ENCODE measurements at places on chromosomes 1 and 21. TPM values are rescaled to one million over a fixed set of nuclear protein-coding genes. Genes with fewer than 3 reads are reported as not detected.

DNA sequence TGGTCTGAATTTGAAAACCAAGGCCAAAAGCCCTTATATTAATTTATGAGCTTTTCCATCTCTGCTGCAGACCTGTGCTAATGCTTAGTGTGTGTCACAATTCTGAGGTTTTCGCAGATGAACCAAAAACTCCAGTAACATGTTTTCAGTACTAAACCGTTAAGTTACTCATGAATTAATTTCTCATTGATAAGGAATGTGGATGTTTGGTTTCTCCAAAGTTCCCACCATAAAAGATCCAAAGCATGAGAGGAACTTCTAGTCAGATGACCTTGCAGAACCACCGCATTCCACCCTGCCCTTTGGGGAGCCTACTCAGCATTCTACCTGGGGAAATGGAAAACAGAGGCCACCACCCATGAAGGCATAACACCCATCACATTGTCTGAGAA lies 7.5 kb upstream of the LEPR start:
- no peak for DNase-seq

- DNase-seq = no peak
These were observed 432.2 kb downstream of the PCP4 start for GRCh38 chr21:40299451-40299850.

DNA sequence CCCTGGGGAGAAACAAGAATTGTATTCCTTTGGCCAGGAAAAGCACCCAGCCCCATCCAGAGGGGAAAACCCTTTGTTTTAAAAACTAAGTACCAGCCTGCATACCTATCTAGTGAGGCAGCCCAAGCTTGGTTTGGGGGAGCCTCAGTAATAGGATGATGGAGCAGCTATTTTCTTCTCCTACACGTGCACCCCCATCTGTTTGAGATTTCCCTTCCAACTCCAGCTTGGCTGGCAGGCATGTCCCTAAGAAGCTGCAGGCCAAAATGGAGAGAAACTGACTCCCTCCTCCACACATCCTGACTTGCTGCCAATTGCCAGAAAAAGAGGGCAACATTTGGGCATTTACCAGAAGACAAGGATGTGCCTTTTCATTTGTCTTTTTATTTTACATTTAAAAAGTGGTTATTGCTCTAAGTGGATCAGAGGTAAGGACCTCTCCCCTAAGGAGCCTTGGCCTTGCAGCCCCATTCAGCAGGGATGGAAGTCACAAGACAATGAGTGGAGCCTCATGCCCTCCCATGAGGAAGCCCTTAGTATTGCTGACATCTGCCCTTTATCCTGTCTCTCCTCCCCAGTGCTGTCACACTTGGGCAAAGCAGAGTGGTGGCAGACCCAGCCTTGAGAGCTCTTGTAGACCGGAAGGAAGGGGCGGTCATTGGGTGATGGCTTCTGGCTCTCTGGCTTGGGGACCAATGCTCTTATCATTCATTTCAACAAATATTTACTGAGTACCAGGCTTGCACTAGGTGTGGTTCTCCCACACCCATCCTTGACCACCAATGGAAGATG lies 8.6 kb downstream of the FNDC5 start:
- DNase-seq = no peak

DNA sequence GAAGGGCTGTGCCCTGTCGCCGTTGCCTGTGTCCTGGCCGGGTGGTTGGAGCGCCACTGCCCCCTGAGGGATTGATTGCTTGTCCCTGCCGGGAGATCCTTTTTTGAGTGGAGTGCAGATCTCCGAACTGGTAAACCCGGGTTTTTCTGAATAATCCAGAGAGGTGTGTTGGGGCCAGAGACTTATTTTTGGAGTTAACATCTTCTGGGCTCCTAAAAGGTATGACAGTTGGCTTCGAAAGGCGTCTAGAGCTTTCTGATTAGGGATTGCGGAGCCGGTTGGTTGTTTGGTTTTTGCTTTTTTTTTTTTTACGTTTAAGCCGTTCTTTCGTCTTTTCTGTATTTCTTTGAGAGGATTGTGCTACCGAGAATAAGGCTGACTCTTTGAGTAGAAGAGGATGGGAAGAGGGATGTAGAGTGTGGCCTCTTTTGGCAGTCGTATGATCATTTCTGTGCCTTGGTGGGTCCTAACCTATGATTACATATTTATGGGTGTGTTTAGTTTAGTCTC lies 756 bp downstream of the RLF start:
- DNase-seq = no peak

DNA sequence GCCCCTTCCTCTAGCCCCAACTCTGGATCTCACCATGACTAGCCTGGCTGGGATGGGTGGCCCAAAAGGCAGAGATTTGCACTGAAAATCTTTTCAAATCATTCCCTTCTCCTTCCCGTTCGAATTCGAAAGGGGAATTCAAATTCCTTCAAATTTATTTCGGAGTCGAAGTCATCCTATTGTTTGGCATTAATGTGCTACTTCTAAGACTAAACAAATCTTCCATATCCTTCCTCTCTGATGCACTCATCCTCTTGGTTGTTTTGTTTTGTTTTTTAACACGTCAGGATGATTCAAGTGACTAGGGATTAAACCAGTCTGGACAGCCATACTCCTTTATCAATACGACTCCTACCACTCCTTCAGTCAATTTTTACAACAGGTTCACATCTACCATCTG lies 95.5 kb upstream of the SGIP1 start:
- DNase-seq = no peak

- DNase-seq = no peak
These were observed 71.3 kb downstream of the ATP5PO start for GRCh38 chr21:33844104-33844889.

DNA sequence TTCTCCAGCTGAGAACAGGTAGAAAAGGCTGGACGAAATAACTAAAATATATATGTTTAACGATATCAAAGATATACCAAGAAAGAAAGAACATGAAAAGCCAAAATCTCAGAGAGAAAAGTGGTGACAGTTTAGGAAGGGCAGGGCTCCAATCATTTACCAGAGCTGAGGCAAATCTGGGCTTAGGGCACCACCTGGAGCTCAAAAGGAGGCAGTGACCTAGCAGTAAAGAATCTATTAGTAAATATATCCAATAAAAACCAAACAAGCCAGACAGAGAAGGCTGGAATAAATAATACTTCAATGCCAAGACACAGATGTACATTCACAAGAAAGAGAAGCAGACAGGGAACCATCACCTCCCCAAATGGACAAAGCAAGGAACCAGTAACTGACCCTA lies 43.5 kb downstream of the CHIA start:
- no peak for DNase-seq

GRCh38 chr1:51297401-51298321 lies 32.7 kb downstream of the TTC39A start:
- DNase-seq = no peak

- no peak for DNase-seq
These were observed 395.5 kb downstream of the SMYD3 start for GRCh38 chr1:246111570-246111969.

- no peak for DNase-seq
These were observed 152.8 kb downstream of the DISP1 start for GRCh38 chr1:222967466-222968240.

GRCh38 chr1:171981303-171981702 lies 140.0 kb downstream of the DNM3 start:
- no peak for DNase-seq

GRCh38 chr1:165883056-165883455 lies 55.6 kb downstream of the UCK2 start:
- no peak for DNase-seq

- DNase-seq = no peak
These were observed 20.6 kb upstream of the TTC34 start for GRCh38 chr1:2821966-2822620.

DNA sequence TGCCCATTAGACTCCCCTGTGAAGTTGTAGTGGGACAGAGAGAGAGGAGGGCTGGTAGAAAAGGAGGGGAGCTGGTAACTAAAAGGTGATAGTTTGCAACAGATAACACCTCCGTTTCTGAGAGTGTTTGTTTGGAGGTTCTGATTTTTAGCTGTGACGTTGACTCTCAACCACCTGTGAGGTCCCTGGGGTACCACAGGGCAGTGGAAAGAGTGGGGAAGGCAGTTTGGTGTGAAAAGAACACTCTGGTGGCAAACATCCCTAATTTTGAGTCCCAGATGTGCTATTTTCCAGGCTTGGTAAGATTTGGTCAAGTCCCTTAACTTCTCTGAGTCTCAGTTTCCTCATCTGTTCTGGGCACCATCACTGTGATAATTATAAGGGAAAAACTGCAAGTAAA lies 29.3 kb downstream of the RAB3B start:
- DNase-seq = no peak

DNA sequence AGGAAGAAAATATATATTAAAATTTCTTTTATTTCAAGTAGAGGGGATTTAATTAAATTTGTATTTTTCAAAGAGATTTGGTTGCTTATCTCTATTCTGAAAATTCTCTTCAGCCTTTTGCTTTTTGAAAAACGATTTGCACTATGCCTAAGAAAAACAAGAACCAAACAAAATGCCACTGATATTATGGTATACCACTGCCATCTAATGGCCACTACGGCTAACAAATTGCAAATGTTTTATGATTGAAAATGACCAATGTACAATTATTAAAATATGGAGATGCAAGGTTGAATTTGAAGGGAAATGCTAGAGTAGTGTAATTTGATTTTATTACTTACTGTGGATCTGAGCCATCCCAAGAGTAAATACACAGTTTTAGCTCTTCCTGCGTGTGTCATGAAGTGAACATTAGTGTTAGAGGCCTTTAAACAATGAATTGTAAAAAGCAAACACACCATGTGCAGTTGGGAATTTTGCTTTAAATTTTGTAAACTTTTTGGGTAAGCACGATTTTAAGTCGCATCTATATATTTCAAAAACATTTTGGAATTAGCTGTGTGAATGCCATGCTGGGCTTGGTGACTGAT lies 137.4 kb upstream of the USP25 start:
- DNase-seq = no peak

DNA sequence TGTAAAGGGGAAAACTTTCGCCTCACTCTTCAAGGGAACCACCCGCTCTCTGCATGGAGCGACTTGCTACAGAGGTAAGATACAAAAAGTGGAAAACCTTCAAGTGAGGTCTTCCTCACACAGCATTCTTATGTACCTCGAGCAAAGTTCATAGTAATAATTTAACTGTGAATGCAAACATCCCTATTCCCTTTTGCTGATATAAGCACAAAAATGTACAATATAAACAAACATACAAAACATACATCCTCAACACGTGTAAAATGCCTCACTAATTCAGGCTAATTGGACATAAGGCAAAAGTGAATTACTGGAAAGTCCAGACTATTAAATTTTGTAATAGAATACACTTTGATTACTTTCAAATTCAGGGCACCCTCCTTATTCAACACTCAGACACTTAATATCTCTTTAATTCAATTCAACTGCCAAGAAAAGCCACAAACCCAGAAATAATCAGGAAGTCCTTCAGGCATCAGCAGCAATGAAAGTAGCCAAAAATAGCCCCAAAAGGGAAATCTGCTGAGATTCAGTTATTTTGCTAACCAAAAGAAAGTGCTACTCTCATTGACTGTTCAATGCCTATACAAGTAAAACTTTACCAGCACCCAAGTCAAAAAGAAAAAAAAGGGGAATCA lies 15.2 kb upstream of the LMX1A start:
- no peak for DNase-seq

DNA sequence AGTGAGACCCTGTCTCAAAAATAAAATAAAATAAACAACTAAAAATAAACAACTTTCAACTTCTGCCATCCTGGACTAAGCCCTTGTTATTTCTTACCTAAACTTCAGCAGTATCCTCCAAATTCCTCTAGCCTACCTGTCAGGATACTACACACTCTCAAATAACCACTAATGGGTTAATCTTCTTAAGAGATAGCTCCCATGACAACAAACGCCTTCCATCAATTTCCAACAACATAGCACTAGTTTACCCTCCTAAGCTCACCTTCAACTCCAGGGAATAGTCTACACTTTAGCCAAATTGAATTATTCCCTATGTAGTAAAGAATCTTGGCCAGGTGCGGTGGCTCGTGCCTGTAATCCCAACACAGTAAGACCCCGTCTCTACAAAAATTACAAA lies 11.3 kb downstream of the AUNIP start:
- DNase-seq = no peak

- DNase-seq = no peak
These were observed 58.7 kb downstream of the IGSF21 start for GRCh38 chr1:18166341-18166740.

DNA sequence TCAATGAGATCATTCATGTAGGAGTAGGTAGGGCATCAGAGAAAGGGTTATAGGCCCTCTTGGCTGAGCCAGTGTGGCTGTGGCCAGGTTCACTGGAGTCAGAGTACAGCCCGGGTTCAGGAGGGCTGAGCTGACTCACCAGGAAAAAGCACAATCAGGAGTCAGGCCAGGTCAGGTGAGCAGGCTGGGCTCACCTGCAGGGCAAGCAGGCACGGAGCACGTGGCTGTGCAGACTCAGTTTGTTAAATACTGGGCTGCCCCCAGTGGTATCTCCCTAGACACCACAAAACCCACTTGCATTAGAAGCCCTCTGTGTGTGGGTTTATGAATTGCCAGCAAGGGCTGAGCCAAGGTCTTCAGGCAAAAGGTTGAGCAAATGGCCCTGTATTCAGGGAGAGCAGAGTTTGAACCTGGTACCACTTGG lies 122.1 kb upstream of the SERBP1 start:
- DNase-seq = no peak

DNA sequence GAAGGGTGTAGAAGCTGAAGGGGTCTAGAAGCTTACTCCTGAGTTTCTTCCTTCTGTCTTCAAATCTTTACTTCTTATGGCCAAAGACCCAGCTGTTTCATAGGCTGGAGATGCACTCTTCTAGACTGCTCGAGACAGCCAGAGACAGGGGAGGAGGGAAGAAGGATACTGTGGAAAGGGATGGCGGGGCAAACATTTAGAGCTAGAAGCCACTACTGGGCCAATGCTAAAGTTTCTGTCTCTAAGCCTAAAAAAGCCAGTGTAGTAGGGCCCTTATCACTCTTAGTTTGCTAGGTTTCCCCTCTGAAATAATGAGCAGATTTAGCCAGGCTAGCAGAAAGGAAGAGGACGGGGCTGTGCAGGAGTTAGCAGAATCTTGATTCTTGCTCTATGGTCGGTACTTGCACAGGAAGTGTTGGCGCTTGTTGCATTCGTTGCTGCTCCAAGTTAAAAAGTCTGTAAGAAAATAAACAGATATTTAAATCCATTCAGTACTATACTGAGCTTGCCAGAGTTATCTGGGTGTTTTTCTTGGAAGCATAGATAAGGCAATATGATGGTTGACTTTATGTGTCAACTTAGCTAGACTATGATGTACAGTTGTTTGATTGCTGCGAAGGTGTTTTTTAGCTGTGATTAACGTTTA lies 16.9 kb downstream of the REG4 start:
- DNase-seq = no peak

DNA sequence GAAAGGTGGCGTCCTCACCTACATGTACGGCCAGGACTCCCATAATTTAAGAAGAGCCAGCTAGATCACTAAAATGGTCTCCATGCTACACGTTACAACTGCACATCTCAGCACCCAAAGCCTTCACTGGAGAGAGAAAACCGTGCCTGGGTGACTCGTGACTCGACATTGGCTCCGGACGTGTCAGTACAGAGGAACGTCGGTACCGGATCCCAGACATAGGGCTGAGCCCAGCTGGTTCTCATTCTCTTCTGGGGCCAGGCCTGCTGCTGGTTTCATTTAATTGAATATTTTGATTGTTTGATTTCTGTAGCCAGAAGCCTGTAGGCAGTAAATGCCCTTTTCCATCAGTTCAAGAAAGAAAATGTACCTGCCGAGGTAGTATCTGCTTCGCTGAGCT lies 93.1 kb downstream of the HHIPL2 start:
- DNase-seq = no peak

Gene OR6N1
- total RNA-seq = not detected

Gene S100A9
- not detected for total RNA-seq

Gene LINGO4
- not detected for total RNA-seq

Gene GOLT1A
- not detected for total RNA-seq

Gene SLC35E2B
- 84.9 TPM for total RNA-seq

Gene TRAF5
- 44.8 TPM for total RNA-seq

Gene SEC16B
- total RNA-seq = 0.76 TPM

All from osteocyte (in vitro differentiated cells).